Central memory CD4-positive, alpha-beta T cell (primary cell): ENCODE measurements at places on chromosomes 2 and 18.

- no peak for DNase-seq
Measured at GRCh38 chr2:235045336-235045972, 93.6 kb downstream of the SH3BP4 start.

- no peak for DNase-seq
Measured at GRCh38 chr2:148023861-148024260, 3.0 kb downstream of the MBD5 start.

- DNase-seq = no peak
Measured at GRCh38 chr2:132256251-132256902, 94.6 kb upstream of the ANKRD30BL start.

DNA sequence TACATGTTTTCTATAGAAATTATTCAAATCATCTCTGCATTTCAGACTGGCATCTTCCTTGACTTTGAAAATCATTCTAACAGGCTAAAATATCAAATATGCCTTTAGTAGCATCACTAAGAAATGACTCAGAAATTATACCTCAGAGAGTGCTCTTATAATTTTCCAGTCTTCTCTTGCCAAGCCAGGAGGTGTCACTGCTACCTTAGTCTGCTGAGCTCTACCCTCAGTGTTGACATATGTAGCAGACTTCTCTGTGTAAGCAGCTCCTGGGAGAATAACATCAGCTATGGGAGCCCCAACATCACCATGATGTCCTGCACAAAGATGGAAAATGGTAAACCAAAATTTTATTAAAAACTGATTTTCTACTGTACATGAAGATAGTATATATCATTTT, 31.6 kb downstream of the NDUFS1 start:
- no peak for DNase-seq

GRCh38 chr2:207513551-207514257, 16.1 kb upstream of the CREB1 start:
- DNase-seq = no peak

DNA sequence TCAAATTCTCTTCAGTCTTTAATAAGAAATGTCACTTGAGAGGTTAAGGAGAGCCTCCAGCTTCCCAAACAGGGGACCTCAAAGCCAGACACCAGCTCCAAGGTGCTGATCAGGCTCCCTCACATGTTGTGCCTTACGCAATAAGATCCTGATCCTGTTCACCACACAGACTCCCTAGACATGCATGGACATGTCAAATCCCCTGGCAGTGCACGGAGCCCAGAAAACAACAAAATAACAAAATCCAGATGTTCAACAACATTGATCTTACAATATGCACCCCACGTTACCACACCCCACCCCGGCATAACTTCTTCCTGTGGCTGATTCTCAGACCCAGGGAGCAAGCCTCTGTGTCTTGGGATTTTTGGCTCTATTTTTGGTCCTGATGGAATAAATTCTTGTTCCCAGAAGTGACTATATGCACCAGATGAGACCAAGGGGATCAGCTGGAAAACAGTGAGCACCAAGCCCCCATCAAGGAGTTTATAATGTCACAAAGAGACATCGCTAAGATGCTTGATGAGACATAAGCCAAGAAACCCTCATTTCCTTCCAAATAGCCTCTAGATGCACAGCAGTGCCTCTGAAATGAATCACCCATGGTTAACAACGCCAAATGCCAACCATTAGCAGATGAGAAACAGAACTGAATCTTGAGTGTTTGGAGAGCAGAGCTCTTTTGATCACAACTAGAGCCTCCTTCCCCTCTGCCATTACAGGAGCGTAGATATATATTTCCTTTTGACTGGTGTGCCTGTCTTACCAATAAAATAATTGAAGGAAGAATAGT, 198.2 kb downstream of the PRKCE start:
- DNase-seq = no peak
